ENCODE measurements at places on chromosomes 7 and 10.

- no peak for DNase-seq
These were observed 120.7 kb upstream of the GDF10 start for GRCh38 chr10:47179291-47179647.

DNA sequence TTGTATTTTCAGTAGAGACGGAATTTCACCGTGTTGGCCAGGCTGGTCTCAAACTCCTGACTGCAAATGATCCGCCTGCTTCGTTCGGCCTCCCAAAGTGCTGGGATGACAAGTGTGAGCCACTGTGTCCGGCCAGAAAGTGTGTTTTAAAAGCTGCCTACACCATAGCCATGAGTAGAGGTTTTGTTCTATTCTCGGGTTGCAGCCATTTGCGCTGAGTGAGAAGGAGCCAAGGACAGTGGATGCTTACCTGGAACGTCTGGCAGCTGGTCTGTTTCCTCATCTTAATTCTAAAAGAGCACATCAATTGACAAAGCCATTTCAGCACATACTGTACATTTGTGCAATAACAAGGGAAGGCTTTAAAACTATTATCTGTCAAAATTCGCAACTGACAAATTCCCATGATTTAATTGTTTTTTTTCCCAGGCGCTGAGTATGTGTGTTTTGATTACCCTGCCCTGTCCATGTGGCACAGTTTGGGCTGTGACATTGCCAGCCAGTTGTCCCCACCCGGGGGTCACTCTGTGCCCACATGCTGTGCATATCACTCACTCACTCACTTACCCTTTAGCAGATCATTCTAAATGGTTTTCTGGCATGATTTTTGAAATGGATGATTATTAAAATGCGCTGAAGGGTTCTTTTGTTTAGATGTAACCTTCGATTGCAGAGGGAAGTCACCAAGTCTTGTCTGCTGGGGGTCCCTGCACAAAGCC is 251.6 kb downstream of the CCDC3 start:
- DNase-seq = no peak

- no peak for DNase-seq
These were observed 201.6 kb upstream of the KIAA1217 start for GRCh38 chr10:24007359-24007758.

- no peak for DNase-seq
These were observed 354.5 kb downstream of the FGFR2 start for GRCh38 chr10:121243609-121244241.

GRCh38 chr7:2864204-2864985 is 20.3 kb upstream of the GNA12 start:
- DNase-seq = no peak

GRCh38 chr10:6722616-6723004 is 142.5 kb upstream of the PRKCQ start:
- no peak for DNase-seq

GRCh38 chr7:46201961-46202360 is 280.9 kb upstream of the IGFBP3 start:
- no peak for DNase-seq

- no peak for DNase-seq
These were observed 279.7 kb upstream of the MGMT start for GRCh38 chr10:129187331-129187730.

DNA sequence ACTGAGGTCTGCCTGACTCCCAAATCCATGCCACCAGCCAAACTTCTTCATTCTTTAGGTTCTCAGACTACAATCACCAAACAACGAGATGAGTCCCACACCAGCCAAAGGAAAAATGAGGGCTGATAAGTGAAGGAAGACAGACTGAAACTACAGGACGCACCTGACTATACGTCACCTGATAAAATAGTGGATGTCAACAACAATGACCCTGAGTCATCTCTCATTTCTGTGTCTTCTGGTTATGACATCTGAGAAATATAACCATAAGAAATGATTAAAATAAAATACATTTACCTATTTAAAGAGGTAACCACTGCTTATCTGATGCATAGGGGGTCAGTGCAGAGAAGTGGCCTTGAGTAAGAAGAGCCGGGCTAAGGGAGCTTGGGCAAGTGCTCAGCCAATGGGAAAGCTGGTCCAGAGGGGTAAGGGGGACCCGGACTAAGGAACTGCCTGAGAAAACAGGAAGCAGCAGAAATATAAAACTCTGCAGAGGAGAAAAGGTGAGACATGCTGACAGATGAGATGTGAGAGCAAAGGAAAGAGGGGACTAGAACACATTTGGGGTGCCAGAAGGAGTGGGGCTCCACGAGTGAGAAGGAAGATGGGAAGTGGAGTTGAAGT is 51.8 kb downstream of the HIPK2 start:
- no peak for DNase-seq

DNA sequence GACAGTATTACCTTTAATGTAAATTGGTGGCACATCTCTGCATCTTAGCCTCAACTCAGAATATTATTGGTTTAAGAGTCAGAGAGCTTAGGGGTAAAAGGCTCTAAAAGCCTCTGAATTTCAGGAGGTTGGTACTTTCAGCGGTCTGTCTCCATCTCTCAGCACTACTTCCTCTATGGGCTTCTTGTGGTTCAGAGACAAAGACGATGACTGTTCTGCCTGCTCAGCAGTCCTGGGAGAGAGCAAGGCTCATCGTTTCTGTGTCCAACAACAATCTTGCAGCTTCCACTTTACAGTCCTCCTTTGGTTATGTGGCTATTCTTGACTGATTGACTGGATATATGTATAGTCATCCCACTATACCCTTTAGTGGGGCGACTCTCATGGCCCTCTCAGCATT is 394.7 kb downstream of the AUTS2 start:
- DNase-seq = no peak

GRCh38 chr7:149776289-149776688 is 2.9 kb upstream of the ZNF467 start:
- DNase-seq = peak; percentile 86

DNA sequence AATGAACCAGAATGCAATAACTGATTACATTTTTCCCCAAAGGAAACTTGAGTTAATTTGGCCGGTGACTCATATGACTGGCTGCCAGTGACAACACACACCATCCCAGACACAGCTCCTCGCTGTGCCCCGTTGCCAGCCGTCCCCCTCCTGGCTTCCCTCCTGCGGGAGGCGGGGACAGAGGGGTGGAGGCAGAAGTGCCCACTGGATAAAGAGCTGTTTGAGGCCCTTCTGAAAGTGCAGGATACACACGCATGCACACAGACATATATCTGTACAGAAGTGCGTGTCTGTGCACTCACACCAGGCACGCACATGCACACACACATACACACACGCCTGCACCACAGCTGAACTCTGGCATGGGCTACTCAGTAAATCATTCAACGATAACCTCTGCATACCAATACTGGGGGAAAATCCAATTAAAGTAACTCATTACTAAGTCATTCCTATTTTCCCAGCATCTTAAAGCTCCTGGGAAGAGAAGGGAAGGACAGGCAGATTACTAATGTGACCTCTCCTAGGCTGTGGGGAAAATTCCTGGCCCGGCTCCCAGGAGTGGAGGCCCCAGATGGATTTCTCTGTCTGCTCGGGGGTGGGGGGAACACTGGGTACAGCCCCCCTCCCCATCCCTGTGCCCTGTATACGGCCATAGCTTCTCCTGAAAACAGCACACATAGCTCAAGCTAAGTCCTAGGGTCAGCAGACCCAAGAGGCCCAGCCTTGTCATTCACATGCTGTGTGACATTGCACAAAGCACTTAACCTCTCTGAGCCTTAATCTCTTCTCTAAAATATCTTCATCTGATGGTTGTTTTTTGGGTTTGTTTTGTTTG is 52.3 kb upstream of the MYL10 start:
- DNase-seq = no peak

DNA sequence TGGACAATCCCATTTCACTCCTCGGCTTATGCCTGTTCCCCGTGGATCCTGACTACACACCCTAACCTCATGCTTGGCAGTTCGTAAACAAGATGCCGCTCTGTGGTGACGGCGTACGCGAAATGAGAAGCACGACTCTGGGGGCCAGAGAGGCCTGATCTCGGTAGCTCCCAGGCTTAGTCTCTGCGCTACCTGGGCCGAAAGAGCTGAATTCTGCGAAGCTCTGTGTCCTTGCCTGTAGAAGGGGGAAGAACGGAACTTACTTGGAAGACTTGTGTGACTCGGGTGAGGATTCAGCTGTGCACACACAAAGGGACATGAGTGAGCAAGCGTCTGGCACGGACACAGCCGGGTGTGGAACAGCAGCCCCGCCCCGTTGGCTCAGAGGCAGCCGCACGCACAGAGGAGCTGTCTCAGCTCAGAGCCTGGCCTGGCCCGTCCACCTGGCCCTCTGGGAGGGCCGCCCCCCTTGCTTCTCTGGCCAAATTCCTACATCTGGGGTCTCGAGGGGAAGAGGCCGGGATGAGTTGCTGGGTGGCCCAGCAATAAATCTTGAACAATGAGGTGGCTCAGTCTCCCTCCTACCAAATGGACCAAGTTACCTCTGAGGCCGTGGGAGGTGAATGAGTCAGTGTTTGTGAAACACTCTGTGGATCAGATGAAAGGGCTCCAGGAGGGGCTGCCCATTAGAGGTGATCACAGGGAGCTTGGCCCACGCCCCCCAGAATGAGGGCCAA is 83.8 kb downstream of the PDGFA start:
- no peak for DNase-seq

DNA sequence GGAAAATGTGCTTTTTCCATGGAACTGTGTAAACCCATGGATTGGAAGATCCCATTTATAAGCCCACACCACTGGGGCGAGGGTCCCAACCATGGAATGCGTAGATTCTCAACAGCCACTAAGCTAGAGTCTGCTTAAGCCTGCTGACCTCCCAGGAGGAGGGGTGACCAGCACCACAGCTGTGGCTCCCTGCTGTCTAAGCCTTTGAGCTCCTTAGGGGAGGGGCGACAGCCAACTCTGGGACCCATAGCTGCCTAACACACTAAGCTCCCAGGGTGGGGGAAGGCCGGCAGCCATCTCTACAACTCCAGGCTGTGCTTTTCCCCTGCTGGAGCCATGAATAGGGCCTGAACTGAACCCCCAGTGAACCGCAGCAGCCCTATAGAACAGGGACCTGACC is 249.8 kb upstream of the HPS1 start:
- no peak for DNase-seq

DNA sequence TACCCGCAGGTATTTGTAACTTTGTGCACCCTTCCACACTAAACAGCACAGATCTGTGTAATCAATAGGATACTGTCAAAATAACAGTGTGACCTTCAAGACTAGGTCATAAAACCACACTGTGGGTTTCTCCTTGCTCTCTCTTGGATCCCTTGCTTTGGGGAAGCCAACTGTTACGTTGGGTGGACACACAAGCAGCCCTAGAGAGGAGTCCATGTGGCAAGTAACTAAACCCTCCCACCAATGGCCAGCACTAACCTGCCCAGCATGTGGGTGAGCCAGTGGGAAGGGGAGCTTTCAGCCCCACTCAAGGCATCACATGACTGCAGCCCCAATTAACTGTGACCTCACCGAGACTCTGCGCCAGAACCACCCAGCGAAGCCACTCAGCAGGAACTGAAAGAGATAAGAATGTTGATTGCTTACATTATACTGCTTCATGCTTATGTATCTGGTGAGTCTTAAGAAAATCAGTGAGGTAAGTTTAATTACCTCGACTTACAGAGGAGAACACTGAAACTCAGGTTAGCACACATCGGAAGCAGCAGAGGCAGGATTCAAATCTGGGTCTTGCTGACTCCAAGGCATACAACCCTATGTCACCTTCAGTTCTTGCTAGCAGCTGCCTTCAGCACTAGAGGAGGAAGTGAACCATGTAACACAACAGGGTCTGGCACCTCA is 9.4 kb upstream of the ZC3HAV1 start:
- no peak for DNase-seq

DNA sequence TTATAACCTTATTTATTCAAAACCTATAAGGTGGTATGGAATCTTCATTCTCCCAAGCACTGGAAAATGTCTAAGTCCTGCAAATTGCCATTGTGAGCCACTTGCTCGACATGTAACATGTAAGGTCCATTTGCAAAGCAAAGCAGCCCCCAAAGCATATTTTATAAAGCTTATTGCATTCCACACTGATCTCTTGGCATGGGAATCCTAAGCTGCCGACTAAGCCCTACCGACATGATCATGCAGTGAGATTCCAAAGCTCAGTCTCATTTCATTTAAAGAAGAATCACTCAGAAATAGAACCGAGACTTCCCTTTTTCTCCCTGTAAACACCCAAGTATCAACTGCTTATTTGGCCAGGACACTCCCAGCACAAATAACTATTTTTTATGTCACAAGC is 333.4 kb upstream of the MYO3A start:
- DNase-seq = no peak

GRCh38 chr7:42053834-42054233 is 183.2 kb downstream of the GLI3 start:
- DNase-seq = no peak

DNA sequence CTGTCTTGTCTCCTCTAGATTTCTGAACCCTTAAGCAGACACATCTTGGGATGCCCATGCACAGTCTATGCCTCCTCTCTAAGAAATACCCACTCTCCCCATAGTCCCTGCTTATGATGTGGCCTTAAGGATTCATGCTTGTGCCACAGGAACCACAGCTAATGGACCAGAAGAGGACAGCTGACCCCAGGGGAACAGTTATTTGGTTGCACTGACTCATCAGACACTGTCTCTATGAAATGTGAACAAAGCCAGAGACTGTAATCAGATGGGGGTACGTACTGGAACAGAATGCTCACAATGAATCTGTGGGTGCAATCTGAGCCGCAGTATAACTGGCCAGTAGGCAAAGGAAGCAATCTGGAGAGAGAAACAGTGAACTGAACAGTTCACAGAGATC is 121.9 kb downstream of the USP6NL start:
- DNase-seq = no peak

DNA sequence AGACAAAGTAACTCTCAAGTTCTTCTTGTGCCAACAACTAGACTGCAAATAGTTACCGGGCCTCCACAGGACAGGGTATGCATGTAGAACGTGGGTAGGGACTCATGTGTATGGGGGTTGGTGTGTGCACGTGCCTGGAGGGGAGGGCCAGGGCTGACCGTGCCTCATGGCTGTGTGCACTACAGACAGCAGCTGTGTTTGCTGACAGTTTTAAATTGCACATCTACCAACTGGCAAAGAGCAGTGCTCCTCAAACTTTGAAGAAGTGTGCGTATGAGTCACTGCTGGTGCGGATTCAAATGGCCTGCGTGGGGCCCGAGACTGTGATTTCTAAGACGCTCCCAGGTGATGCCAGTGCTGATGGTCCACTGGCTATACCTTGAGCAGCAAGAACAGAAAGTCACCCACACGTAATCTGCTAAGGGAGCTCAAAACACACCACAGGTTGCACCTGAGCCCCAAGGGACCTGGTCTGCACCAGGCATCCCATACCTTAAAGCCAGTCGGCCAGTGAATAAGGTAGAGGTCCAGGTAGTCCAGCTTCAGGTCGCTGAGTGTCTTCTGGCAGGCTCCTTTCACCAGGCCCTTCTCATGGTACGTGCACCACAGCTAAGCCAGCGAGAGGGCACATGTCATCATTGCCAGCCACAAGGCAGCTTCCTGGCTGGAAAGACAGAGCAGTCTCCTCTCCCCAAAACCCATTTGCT is 8.5 kb downstream of the AKR1B1 start:
- no peak for DNase-seq

- no peak for DNase-seq
These were observed 8.4 kb downstream of the FAM237B start for GRCh38 chr7:90312745-90313144.

Data from chondrocyte (in vitro differentiated cells).